Activated T-cell treated with anti-CD3 and anti-CD28 coated beads, Interleukin-2, amount 50 U/mL, for 72 hours (primary cell): ENCODE measurements at places on chromosomes 12 and 14. TPM values are rescaled to one million over a fixed set of nuclear protein-coding genes. Genes with fewer than 3 reads are reported as not detected.
A peak's percentile ranks its signal among the peaks of the same experiment; 100 is the strongest.

DNA sequence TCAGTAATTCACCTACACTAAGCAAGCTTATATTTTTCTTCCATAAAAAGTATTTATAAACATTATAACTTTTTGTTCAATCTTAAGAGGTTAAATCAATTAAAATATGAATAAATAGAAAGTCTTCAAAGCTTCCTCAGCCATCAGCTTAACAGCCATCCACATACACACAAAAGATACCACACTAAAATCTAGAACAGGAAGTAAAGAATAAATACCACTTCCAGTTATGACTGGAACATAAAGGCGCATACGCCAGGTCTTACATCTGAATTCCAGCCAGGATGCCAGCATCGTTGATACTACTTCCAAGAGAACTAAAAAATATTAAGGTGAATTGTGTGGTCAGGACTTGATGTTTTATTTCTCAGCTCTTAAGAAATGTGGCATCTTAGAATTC, 17.0 kb downstream of the SIX1 start:
- DNase-seq: no peak
- peaks cover 10% of the 10 kb centered on the region for H3K4me1 ChIP-seq
- peaks cover 67% of the 10 kb centered on the region for H3K27me3 ChIP-seq
- no peak overlapping the region for H3K27ac ChIP-seq

DNA sequence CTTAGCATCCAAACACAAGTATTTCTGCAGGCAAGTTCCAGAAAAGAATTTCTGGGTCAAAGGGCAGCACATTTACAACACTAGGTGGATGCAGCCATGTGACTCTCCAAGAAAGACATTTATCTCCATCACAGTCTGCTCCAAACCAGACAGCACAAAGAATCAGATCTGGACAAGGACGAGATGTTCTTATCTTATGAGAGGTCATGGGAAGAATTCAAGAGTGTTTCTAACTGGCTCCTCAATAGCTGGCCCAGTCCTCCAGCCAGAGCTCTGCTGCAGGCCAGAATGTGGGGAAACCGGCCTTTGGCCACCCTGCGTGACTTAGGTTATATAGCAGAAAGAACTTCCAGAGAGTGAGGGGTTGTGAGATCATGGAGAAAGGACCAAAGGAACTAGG, 17.4 kb downstream of the TMEM119 start:
- no peak overlapping the region for H3K27ac ChIP-seq
- no peaks in the 10 kb centered on the region for H3K36me3 ChIP-seq
- H3K4me1 ChIP-seq: peaks cover 8% of the 10 kb centered on the region
- H3K27me3 ChIP-seq: peaks cover 6% of the 10 kb centered on the region
- H3K4me3 ChIP-seq: no peak overlapping the region

GRCh38 chr14:91095178-91095577, 18.7 kb upstream of the DGLUCY start:
- no peak for DNase-seq
- peaks cover 22% of the 10 kb centered on the region for H3K4me1 ChIP-seq
- H3K4me3 ChIP-seq: no peak overlapping the region
- no peaks in the 10 kb centered on the region for H3K27me3 ChIP-seq
- H3K36me3 ChIP-seq: no peaks in the 10 kb centered on the region
- H3K27ac ChIP-seq: no peak overlapping the region

The INHBE gene
- 4.8 TPM for total RNA-seq

DNA sequence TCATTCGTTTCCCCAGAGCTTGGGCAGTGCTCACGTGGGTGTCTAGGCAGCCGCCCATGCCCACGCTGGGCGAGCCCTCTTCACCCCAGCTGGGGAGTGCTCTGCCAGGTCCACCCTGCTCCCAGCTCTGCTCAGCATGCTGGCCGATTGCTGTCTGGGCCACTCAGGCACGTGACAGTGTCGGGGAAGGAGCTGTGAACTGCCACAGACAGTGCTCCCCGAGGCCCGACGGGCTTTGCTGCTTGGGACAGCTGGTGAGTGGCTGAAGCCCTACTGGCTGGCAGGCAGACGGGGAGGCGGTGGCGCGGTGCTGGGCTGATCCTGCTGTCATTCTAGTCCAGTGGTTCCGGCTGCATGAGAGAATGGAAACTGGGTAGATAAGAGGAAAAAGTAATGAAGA, 15.8 kb downstream of the NOC4L start:
- H3K36me3 ChIP-seq: no peaks in the 10 kb centered on the region
- peaks cover 6% of the 10 kb centered on the region for H3K4me1 ChIP-seq
- no peak overlapping the region for H3K27ac ChIP-seq

- no peaks in the 10 kb centered on the region for H3K27me3 ChIP-seq
- DNase-seq: no peak
- H3K4me1 ChIP-seq: peaks cover 91% of the 10 kb centered on the region
Observed at GRCh38 chr12:92045852-92046251, 99.8 kb downstream of the BTG1 start.

The TDRD9 gene
- total RNA-seq: 4.6 TPM

DNA sequence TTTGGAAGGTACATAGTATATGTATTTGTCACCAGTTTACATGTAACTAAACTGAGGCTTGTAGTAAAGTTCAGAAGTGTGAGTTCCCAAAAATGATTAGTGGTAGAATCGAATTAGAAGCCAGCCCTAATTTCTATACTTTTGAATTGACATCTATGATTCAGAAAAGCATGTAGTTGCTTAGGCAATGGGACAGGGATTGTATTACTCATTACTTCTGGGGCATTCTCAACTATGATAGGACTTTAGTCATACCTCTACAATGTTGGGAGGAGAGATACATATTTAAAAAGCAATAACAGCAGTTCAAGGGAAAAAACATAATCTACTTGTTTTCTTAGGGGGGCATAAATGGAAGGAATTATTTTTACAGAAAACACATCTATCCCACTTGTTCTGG, 277.9 kb upstream of the E2F7 start:
- no peak overlapping the region for H3K4me3 ChIP-seq
- H3K36me3 ChIP-seq: no peaks in the 10 kb centered on the region
- no peak for DNase-seq
- no peaks in the 10 kb centered on the region for H3K27me3 ChIP-seq

The CDKN3 gene
- total RNA-seq: 121 TPM

The DCN gene
- not detected for total RNA-seq

The GLS2 gene
- total RNA-seq: 4.3 TPM

- no peak overlapping the region for H3K27ac ChIP-seq
- H3K4me3 ChIP-seq: no peak overlapping the region
- H3K36me3 ChIP-seq: no peaks in the 10 kb centered on the region
- peak; percentile 22 for DNase-seq
Observed at GRCh38 chr14:47278233-47278842, 397.1 kb downstream of the MDGA2 start.

The SLC2A14 gene
- total RNA-seq: not detected

GRCh38 chr12:100964028-100964427, 169.5 kb downstream of the ANO4 start:
- no peak overlapping the region for H3K27ac ChIP-seq
- no peaks in the 10 kb centered on the region for H3K27me3 ChIP-seq
- no peak overlapping the region for H3K4me3 ChIP-seq
- no peaks in the 10 kb centered on the region for H3K36me3 ChIP-seq
- H3K4me1 ChIP-seq: no peaks in the 10 kb centered on the region

The LHX5 gene
- total RNA-seq: 0.19 TPM

DNA sequence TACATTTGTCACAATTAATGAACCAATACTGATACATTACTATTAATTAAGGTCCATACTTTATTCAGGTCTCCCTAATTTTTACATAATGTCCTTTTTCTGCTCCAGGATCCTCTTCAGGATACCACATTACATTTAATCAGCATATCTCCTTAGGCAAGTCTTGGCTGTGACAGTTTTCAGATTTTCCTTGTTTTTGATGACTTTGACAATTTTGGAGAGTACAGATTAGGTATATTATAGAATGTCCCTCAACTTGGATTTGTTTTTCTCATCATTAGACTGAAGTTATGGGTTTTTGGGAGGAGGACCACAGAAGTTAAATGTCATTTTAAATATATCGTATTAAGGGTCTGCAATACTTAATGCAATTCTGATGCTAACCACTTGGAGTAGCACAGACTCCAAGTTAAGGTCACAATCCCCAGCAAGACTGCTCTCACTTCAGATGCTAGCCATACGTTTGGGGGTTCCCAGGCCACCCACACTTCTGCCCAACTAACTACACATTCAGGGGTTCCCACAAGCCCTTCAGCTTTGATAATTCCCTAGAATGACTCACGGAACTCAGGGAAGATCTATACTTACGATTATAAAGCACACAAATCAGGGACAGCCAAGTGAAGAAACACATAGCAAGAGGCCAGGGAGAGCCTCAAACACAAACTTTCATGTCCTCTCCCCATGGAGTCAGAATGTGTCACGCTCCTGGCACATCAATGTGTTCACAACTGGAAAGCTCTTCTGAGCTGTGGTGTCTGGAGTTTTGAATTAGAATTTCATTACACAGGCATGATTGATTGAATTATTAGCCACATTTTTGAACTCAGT, 17.0 kb upstream of the NUBPL start:
- no peak for DNase-seq
- no peaks in the 10 kb centered on the region for H3K4me1 ChIP-seq
- H3K4me3 ChIP-seq: no peak overlapping the region
- H3K27ac ChIP-seq: no peak overlapping the region

The DDX51 gene
- 18.3 TPM for total RNA-seq

GRCh38 chr12:88638388-88638787, 58.1 kb upstream of the KITLG start:
- no peaks in the 10 kb centered on the region for H3K4me1 ChIP-seq
- no peaks in the 10 kb centered on the region for H3K36me3 ChIP-seq
- no peaks in the 10 kb centered on the region for H3K27me3 ChIP-seq
- no peak for DNase-seq
- H3K27ac ChIP-seq: no peak overlapping the region

DNA sequence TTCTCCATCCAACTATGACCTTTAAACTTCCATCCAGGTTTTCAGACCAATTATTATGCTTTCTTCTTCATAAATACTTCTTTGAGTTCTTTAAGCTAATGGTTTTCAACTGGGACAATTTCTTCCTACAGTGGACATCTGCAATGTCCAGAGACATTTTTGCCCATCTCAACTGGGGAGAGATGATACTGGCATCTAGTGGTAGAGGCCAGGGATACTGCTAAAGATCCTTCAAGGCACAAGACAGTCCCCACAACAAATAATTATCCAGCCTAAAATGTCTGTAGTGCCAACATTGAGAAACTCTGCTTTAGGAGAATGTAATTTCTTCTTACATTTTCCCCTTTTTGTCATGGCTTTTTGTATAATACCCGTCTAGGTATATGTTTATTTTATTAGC, 10.6 kb downstream of the TRHDE start:
- no peak for DNase-seq
- no peaks in the 10 kb centered on the region for H3K4me1 ChIP-seq

DNA sequence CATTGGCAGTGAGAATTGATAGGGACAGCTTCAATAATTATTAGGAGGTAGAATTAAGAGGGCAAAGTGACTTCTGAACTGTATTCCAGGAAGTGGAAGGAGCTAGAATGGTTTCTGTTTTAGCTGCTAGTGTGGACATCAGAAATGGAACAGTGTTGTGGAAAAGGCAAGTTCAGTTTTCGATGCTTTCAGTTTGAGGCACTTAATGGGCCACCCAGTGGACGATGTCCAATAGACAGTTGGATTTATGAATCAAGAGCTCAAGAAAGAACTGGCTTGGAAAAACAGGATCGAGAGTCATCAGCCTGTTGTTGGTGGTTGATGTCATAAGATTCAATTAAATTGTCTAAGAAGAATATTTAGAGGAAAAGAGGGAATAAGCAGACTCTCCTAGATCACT, 136.3 kb downstream of the DYRK2 start:
- H3K4me3 ChIP-seq: no peak overlapping the region
- no peaks in the 10 kb centered on the region for H3K36me3 ChIP-seq
- peaks cover 19% of the 10 kb centered on the region for H3K4me1 ChIP-seq
- peak overlapping the region; percentile 35 for H3K27ac ChIP-seq

The ZFYVE21 gene
- 11.6 TPM for total RNA-seq

GRCh38 chr14:93713726-93714405, 74.4 kb downstream of the PRIMA1 start:
- H3K27me3 ChIP-seq: no peaks in the 10 kb centered on the region
- H3K4me3 ChIP-seq: no peak overlapping the region
- DNase-seq: no peak
- H3K36me3 ChIP-seq: no peaks in the 10 kb centered on the region
- H3K27ac ChIP-seq: no peak overlapping the region
- H3K4me1 ChIP-seq: no peaks in the 10 kb centered on the region

The FLRT2 gene
- not detected for total RNA-seq

DNA sequence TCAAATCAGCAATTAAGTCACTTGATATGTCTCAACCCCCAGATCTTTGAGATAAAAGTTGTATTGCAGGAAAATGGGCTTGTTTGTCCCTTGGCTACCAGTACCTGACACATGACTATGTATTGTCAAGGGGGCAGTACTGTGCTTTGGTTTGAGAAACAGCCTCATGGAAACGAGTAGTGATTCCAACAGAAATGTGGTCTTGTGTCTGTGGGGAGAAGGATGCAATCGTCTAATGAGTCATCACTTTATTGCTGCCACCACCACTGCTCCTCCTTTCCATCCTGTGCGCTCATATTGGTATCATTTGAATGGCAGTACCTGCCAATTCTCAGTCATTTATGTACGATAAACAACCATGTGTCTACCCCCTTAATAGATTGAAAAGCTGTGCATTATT, 72.8 kb upstream of the ARHGAP5 start:
- no peak overlapping the region for H3K27ac ChIP-seq
- no peaks in the 10 kb centered on the region for H3K4me1 ChIP-seq
- H3K4me3 ChIP-seq: no peak overlapping the region
- DNase-seq: no peak
